Fibroblast of pulmonary artery (primary cell): ENCODE measurements at places on chromosomes 11 and 22.

- DNase-seq, result peak; percentile 23
Measured at GRCh38 chr11:96037405-96037949, 113.6 kb upstream of the MTMR2 start.

- no peak for DNase-seq
Measured at GRCh38 chr11:33618351-33618710, 82.3 kb downstream of the C11orf91 start.

- no peak for DNase-seq
Measured at GRCh38 chr11:35998634-35999033, 54.8 kb downstream of the LDLRAD3 start.

DNA sequence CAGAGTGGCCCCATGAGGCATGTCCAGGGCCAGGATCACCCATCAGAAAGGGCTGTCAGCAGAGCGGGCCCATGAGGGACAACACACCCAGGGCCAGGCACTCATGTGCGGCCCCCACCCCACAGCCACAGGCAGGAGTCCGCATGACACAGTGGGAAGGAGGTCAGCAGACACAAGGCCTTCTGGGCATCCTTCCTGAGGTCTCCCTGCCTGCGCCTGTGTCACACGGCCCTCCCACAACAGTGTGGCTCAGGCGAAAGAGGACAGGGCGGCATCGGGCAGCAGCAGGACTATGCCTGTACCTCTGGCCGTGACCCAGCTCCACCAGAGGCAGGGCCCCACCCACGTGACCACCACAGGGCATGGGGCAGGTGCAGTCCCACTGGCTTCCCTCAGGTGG, 27.1 kb downstream of the CHID1 start:
- no peak for DNase-seq

DNA sequence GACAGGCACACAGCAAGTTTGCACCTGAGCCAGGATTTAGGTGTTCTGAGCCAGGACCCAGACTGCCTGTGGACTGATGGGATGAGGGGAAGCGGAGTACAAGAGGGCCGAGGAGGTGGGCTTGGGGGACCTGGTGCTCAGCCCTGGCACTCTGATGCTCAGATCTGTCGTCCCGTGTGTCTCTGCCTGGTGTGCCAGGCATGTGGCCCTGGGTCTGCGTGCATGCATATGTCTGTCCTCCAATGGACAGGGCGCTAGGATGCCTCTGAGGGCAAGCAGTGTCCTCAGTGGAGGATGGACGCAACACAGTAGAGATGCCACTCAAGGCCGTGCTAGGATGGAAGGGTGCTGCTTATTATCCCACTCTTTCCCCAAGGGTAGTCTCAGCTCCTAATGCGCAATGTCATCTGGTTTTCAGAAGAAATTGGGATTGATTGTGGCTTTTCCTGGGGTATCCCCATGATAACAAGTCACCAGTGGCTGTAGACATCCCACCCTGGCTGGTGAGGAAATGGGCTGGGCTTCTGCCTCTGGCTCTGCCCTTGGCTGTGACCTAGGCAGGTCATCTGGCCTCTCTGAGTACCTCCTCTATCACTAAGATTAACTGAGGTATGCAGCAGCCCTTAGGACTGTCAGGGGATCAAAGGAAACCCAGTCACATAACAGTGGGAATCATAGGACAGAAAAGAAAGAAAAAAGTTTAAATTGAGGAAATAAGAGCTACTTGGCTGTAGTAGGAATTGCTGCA, 35.7 kb upstream of the SUSD2 start:
- DNase-seq, result no peak

DNA sequence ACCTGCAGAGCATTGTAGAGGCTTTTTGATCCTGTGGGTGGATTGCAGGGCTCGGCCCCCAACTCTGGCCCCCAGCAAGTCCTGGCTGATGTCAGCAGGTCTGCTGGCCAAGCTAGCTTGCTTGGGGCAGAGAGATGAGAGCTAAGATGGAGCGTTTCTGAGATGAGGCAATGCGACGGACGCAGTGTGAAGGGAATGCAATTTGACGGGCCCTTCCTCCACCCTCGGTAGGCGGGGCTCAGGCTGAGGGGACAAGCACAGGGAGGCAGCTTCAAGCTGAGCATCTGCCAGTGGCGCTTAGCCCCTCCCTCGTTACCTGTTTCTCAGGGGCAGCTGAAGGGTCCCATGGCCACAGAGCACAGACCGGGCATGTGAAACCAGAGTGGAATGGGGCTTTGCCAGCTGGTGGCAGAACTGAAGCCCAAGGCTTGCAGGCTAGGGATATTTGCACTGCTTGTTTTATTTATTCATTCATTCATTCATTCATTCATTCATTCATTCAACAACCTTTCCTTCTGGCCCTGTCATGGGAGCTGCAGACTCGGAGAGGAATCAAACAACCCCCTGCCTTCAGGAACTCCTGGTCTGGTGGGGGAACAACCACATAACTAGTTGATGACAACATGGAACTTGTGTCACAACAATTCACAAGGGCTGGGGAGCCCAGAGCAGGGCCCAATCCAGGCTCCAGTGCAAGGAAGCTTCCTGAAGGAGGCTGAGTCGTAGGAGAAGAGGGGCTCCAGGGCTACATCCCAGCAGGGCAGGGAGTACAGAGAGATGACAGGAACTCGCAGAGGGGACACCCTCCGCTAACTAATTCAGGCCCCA, 66.8 kb downstream of the THAP12 start:
- DNase-seq, result peak; percentile 46

- peak; percentile 87 for DNase-seq
Measured at GRCh38 chr22:30044369-30044768, 35.9 kb upstream of the HORMAD2 start.

DNA sequence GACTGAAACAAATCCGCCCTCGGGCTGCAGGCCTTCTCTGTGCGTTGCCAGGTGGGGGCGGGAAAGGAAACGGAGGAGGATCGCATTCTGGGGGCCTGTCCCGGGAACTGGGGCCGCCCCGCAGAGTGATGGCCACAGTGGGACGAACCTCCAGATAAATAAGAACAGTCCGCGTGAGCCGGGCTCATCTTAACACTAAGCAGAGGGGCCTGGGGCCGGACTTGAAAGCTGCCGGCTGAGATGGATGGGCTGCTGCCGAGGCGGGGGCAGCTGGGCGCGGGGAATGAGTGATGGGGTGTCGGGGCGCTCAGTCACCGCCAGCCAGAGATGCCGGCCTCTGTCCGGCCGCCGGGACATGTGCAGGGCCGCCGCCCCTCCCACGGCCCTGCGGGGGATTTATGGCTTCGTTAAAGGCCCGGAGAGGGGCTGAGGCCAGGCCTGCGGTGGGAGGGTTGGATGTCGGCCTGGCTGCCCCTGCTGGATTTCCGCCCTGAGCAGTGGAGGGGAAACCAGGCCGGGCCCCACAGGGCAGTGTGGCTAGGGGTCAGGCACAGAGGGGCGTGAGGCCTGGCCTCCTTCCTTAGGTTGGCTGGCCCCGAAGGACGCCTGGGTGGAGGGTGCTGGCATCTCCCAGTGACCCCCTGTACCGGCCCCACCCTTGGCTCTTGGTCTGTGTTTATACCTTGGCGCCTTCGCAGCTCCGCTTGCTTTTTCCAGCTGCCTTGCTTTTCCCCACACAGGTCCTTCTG, 45.3 kb upstream of the CD82 start:
- no peak for DNase-seq

DNA sequence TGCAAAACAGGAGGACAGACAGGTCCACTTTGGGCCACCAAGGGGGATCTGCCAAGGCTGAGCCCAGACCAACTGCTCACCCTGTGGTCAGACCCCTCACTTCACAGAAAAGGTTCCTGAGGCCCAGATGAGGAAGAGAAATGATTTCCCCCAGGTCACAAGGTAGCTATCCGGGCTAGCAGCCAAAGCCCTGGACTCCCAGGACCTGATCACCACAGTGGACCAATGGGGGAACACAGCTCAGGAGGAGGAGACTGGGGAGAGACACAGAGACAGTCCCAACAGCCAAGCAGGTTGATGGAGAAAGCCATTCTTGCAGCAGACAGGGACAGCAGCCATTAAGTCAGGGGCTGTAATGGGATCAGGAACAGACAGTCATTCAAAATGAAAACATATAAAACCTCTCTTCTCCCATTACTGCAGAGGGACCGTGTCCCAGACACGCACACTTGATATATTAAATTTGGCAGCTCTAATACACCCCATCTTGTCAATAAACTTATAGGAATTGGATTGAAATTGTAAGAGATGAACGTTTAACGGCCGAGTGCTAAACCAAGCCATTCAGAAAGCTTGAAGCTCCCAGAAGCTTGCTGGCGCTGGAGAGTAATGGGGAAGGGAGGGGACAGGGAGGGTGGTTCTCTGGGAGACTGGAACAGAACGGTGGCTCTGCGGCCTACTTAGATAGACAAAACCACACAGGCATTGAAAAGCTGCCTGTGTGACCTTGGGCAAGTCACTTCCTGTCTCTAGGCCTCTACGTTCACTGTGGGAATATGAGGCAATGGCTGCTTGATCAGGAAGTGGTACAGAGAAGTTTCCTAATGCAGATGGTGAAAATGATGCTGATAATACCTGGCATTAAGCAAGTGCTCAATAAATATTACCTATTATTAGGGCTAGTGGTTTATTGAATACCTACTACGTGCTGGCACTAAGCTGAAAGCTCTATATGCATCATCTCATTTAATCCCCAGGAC, 16.0 kb downstream of the ZMAT5 start:
- DNase-seq, result peak; percentile 62

DNA sequence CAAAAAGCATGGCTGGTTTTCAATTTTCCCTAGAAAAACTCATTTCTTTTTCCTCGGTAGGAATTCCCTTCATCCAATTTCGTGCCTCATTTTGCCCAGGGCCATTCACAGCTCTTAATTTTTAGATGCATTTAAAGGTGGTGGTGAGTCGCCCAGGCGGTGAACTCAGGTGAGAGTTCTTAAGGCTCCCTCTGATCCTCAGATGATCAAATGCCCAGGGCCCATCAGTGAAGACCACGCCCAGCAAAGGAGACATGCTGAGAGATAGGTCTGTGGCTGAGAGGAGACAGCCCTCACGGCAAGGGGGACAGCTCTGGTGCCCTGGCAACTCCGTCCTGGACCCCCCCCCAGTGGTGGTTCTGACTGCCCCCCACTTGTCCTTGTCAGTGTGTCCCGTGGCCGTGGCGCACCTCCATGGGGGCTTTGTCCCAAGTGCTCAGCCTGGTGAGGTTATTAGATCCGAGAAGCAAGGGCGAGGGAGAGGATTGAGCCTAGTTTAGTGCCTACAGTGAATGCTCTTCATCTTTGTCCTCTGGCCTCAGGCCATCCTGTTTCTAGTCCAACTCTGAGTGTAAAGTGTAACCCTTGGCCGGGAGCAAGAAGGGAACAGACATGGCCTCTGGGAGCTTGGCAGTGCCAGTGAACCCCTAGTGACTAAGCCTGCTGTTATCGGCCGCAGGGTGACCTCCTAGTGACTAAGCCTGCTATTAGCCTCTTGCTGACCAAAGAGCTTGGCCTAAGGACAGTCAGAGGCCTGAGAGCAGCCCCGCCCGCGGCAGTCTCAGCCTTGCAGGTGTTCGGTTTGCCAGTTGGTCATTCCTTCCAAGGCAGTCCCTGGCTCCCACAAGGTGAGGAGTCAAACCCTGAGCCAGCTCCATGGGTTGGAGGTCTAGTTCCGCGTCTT, 83.5 kb downstream of the CTTN start:
- DNase-seq, result no peak

- DNase-seq, result no peak
Measured at GRCh38 chr22:28889478-28890024, 6.2 kb downstream of the ZNRF3 start.

DNA sequence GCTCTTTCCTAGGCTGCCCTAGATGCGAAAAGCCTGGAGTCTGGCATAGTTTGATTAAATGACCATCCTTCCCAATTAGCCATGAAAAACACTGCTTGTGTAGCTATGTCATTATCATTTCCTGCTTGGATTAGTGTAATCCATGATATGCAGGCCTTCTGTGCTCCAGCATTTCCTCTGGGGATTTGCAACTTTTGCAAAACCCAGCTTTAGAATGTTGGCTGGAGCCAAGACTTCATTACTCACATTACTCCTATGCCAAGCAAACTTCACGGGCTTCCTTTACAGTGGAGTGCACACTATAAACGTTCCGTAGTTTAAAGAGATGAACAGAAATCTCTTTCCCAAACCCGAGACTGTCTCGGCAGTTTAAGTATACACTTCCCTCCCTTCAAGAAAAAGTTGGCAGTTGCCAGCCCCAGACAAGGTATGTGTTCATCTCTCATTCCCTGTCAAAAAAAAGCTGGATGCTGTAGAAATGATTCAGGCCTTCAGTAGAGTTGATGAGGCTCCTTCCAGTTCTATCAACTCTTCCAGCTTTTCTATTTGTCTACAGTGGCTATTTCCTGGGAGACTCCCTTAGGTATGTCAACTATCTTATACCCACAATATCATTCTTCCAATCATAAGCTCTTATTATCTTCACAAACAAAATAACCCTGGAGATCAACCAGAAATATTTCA, 180.0 kb downstream of the MAML2 start:
- DNase-seq, result peak; percentile 98

- DNase-seq, result no peak
Measured at GRCh38 chr22:25874327-25874726, 132.3 kb downstream of the MYO18B start.

DNA sequence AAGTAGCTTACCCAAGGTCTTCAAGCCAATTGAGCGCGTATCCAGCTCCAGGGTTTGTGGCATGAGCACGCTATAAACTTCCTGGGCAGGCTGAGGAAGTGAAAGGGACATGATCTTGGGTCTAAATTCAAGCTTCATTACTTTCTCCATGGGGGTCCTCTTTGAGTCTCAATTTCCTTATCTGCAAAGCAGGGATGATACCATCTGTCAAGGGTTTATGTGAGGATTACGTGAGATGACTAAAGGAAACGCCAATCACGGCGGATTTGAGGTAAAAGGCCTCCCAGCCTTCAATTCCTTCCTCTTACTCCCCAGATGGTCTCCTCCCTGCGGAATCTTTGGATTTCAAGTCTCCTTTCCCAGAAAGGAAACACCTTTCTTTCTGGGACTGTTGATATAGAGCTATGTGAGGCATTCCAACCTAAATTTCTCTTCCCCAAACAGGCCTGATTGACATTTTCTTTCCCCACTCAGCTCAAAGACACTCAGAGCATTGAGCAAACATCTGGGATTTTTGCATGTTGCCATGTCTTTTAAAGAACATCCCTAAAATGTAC, 474.4 kb downstream of the INSC start:
- DNase-seq, result no peak

GRCh38 chr22:43164636-43165035, 13.3 kb downstream of the TSPO start:
- DNase-seq, result no peak

DNA sequence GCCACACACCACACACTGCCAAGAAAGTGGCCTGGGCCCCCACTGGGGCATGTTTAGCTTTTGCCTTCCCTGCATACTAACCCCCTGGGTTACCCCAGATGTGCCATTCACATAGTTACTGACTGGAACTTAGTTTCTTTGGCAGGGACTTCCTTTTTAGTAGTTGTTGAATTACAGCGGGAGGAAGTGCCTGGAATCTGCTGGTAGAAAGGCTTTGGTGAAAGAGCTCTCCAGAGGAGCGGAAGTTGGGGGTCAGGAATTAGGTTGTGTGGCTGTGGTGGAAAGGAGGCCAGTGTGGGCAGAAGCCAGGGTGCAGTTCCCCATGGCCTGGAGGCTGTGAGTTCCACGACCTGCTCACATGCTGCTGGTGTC, 69.0 kb downstream of the MED15 start:
- no peak for DNase-seq

GRCh38 chr11:72278905-72279304, 34.9 kb upstream of the PHOX2A start:
- DNase-seq, result peak; percentile 24

GRCh38 chr11:129865701-129866100, 29.7 kb downstream of the NFRKB start:
- DNase-seq, result no peak
